NCI-H510A treated with DMSO at 0.1 percent for 48 hours (cell line): ENCODE measurements at places on chromosomes 3 and 15.

GRCh38 chr3:178271740-178272387 is 264.4 kb upstream of the KCNMB2 start:
- DNase-seq: no peak

DNA sequence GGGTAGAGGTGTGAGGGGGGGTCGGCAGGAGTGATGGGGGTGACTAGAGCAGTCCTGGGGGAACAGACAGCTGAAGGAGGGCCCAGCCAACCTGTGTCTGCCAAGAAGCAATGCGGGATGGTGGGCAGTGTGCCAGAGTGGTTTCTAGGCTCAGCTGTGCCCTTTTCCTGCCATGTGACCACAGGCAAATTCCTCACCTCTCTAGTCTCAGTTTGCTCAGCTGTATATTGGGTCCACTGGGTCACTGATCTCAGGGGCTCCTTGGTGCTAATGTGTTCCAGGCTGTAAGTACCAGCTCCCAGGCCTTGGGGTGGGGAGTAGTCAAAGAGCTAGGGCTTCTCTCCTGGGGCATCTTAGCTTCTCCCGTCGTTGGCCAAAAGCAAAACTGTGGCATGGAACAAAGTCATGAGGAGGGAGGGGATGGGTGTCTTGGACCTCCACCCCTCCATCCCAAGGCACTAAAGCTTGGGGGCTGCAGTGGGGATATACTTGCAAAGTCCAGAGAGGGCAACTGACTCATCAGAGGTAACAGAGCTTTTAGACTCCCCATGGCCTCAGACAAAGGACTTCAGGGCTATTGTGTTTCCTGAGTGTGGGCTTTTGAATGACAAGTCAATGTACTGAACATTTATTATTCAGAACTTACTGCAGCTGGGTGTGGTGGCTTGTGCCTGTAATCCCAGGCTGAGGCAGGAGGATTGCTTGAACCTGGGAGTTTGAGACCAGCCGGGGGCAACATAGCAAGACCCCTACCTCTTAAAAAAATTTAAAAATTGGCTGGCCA is 20.9 kb downstream of the SMAD6 start:
- no peak for DNase-seq

GRCh38 chr3:85801955-85802354 is 843.2 kb downstream of the CADM2 start:
- peak; percentile 39 for DNase-seq

DNA sequence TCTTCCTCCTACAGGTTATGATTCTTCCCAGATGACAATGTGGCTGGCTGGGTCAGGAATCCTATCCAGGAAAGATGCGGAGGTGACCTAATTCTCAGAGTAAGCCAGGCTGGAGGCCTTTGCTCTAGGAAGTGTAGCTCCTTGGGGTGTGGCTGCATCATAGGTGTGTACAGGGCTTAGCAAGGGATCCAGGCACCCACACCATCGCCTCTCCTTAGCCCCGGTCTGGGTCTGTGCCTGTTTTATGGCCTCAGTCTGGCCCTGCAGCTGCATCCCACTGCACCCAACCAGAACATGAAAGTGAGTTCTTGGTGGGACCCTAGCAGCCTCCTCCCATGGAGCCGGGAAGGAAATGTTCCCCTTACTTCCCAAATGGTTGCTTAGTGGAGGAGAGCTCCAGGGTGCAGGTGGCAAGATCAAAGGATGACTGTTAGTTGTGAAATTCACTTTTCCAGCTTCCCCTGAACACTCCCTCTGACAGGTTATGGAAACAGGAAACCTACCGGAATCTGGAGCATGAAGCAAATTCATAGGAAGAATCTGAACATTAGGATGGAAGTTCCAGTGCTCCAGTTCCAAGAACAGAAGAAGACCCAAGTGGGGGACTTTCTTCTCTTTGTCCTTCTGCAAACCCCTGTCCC is 2.7 kb upstream of the AMOTL2 start:
- DNase-seq: no peak

GRCh38 chr15:84883916-84884781 is at the start of gene SLC28A1:
Gene SLC28A1, plus strand, starts transcription at chr15:84884662. Its CDS starts 3,099 bp downstream, at chr15:84887761.
- no peak for DNase-seq
